ENCODE measurements at places on chromosomes 11 and 22. TPM values are rescaled to one million over a fixed set of nuclear protein-coding genes. Genes with fewer than 3 reads are reported as not detected.
A peak's percentile ranks its signal among the peaks of the same experiment; 100 is the strongest.

The TNKS1BP1 gene
- total RNA-seq, result 26.8 TPM

The GNAZ gene
- total RNA-seq, result 3.2 TPM

The NDUFA6 gene
- total RNA-seq, result 143 TPM

The MUC6 gene
- total RNA-seq, result not detected

GRCh38 chr22:17235149-17235655 is 16.0 kb upstream of the ADA2 start:
- H3K27me3 ChIP-seq, result no peaks in the 10 kb centered on the region
- no peak overlapping the region for H3K27ac ChIP-seq
- H3K36me3 ChIP-seq, result no peaks in the 10 kb centered on the region
- H3K4me3 ChIP-seq, result no peak overlapping the region
- DNase-seq, result no peak

DNA sequence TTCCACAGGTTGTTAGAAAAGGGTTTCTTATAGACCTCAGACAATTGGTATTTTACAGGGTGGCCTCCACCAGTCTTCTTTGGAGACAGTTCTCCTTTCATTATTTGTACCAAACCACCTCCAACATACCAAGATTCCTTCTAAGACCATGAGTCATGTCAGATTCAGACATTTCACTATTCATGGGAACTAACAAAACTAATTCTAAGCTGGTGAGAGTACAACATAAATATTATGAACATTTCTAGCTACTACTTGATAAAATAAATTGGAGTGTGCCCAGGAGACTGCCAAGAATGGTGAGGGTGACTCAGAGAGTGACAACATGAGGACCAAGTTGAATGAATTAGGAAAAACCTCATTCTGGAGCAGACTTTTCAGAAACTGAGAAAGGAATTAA is 494.6 kb upstream of the LRRC4C start:
- H3K27me3 ChIP-seq, result no peaks in the 10 kb centered on the region
- no peaks in the 10 kb centered on the region for H3K4me1 ChIP-seq
- DNase-seq, result no peak
- no peak overlapping the region for H3K4me3 ChIP-seq

DNA sequence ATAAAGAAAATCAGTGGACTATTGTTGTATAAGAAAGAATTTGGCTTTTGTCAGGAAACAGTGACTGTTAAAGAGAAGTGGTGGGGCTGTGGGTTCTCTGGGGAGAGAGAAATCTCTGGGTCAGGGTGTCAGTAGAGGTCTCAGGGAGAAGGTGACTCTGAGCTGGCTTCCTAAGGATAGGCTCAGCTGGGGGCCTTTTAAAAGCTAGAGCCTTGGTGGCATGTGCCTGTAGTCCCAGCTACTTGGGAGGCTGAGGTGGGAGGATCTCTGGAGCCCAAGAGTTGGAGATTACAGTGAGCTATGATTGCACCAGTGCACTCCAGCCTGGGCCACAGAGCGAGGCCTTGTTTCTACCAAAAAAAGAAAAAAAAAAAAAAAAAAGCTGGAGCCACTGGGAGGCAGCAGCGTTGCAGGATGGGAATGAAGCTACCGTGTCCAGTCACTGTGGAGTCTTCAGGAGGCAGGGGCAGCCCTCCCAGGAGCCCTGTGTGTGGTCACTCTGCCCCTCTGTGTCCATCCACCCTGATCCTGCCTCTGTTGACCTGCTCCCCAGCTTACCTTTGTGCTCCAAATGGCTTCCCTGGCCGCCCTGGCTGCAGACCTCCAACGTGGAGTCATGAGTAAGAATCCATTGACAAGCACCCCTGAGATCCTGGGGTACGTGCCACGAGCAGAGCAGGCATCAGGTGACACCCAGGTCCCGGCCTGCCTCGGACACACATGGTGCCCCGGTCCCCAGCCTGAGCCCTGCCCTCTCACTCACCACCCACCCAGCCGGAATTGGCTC is 5.4 kb upstream of the MIF start:
- no peak for DNase-seq
- H3K4me3 ChIP-seq, result no peak overlapping the region
- no peaks in the 10 kb centered on the region for H3K27me3 ChIP-seq
- peak overlapping the region; percentile 60 for H3K27ac ChIP-seq

All from right atrium auricular region (tissue), 2 donors.